ENCODE measurements at places on chromosomes 16 and 17.

DNA sequence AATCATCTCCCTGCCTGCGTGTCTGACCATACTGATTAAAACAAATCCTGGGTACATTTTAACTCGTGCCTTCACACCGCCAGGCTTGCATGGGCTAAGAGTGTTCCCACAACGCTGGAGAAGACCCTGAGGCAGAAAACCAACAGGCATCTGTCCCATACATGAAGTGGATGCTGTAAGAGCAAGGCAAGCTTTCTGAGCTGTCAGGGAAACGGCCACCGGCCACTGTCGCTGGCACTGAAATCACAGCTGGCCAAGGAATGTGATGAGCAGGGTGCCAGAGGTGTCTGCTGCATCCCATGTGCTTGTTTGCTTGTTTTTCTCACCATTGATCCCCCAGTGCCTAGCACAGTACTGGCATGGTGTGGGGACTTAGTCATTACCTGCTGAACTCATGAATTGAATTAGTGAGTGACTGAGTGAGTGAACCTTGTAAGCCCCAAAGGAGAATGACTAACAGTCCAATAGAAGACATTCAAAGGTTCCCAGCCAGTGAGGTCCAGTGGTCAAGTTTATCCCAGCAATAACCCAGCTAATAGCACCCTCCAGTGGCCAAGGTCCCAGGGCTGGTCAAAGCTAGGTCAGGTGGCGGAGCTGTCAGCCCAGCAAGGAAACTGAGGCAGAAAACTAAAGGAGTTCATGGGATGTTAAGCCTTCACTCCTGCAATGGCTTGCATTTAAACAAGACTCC lies 92.7 kb upstream of the CDH5 start:
- DNase-seq, result peak; percentile 61

GRCh38 chr16:30104492-30104891 lies 8.5 kb upstream of the YPEL3 start:
- no peak for DNase-seq

- no peak for DNase-seq
These were observed 2283.8 kb downstream of the TP53TG3F start for GRCh38 chr16:35743101-35743692.

- peak; percentile 28 for DNase-seq
These were observed 14.4 kb downstream of the FA2H start for GRCh38 chr16:74760007-74760767.

GRCh38 chr16:10226141-10226986 lies 44.1 kb upstream of the GRIN2A start:
- DNase-seq, result no peak

- no peak for DNase-seq
These were observed 101.4 kb downstream of the BANP start for GRCh38 chr16:88052661-88053060.

DNA sequence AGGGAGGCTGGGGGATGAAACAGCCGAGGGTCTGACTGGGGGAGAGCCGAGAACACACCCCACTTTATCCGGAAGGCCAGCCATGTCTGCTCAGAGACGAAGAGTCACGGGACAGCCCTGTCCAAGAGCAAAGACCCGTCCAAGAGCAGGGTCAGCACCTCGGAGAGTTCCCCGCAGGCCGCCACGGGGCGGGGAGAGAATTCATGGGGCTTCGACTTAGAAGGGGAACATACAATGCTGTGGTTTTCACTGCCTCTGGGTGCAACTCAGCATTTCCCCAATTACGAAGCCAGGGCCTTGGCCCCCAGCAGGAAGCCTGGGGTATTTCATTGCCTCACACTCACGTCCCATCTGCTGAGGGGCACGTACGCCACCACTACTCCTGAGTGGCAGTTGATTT lies 59.3 kb downstream of the JPH3 start:
- peak; percentile 41 for DNase-seq

- no peak for DNase-seq
These were observed 187.2 kb downstream of the CDK5R1 start for GRCh38 chr17:32673964-32674363.

DNA sequence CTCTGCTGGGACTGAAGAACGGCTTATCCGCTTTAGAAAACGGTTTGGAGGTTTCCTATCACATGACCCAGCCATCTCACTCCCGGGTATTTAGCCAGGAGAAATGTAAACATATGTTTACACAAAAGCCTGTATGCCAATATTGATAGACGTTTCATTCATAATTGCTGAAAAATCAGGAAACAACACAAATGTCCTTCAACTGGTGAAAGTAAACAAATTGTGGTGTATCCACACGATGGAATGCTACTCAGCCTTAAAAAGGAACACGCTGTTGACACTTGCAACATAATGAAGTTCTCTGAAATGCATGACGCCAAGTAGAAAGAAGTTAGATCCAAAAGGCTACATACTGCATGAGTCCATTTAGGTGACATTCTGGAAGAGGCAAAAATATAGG lies 157.6 kb downstream of the SLC39A11 start:
- DNase-seq, result no peak

DNA sequence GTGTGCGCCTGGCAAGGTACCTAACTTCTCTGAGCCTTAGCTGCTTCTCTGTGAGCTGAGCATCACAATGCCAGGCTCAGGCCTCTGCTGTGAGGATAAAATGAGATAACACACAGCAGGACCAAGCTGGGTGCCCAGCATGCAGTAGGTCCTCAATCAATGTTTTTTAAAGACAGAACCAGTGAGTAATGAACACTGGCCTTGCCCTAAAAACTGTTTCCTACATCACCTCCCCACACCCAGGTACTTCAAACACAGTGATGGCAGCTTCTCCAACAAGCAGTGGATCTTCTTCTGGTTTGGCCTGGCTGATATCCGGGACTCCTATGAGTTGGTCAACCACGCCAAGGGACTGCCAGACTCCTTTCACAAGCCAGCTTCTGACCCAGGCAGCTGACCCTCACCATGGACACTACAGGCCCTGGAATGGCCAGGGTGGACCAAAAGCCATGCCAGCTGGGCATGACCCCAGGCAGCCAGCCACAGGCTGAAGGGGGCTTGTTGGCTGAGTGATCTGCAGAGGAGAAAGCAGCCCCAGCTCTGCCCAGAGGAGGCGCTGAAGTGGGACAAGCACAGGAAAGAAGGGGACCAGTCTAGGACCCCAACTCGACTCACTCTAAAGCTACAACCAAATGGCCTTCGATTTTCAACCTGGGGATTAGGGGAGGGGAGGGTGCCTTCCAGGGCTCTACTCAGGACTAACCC lies 3.9 kb downstream of the NAGS start:
- no peak for DNase-seq

DNA sequence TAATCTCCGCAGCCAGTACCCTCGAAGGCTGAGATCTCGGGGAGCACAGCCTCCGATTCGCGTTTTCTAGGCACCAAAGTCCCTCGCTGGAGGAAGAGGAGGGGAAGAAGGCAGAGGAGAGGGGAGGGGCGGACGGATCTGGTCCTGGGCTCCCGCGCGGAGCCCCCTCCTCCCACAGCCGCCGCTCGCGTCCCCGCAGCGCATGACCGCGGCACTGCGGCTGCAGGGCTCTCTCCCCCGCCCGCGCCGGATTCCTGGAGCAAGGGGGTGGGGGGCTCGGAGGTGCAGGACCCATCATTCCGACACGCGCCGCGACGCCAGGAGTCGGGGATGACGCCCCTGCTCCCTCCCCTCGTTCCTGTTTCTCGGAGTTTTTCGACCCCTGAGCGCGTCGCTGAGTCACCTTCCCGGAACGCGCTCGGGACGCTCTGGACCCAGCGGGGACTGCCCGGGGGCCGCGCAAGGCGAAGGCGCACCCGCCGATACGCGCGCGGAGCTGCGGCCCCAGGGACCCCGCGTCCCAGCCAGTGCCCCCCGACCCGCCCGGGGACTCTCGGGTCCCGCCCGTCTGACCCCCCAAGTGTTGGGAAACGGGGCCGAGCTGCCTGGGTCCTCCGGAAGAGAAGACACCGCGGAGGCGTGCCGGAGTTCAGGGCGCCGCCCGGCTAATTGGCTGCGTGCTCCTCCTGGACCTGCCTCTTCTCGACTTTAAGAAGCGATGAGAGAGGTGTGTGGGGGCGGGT lies 1.4 kb upstream of the SPHK1 start:
- peak; percentile 86 for DNase-seq

- no peak for DNase-seq
These were observed 141.2 kb downstream of the WWOX start for GRCh38 chr16:78240459-78241222.

DNA sequence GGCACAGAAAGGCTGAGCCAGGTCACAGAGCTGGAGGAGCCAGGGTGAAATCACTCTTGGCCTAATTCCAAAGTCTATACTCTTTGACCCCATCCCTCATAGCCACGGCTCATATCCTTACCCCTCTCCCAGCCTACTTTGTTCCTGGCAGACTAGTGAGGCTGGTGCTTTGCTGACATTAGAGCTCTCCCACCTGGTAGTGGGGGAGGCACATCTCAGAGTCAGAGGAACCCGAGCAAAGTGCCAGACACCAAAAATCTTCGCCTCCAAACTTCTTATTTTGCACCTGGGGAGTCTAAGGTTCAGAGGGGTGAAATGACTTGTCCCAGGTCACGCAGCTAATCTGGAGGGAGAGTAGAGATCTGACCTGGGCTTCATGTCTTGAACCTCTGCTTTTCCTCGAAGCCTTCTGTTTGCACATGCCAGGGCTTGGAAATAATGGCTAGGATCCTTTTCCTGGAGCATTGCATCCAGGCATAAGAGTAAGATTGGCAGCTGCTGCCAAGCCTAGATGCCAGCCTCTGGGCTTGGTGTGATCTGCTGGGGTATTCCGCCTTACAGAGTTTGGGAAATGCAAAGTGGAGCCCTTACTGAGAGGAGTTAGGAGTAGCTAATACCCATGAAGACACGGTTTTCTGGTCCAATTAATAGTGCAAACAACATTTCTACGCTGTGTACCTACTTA lies 126.9 kb downstream of the SPACA3 start:
- DNase-seq, result no peak

GRCh38 chr16:720447-720989 lies 428 bp upstream of the ANTKMT start:
- peak; percentile 59 for DNase-seq

GRCh38 chr17:32323811-32324491 lies 18.0 kb downstream of the C17orf75 start:
- no peak for DNase-seq

DNA sequence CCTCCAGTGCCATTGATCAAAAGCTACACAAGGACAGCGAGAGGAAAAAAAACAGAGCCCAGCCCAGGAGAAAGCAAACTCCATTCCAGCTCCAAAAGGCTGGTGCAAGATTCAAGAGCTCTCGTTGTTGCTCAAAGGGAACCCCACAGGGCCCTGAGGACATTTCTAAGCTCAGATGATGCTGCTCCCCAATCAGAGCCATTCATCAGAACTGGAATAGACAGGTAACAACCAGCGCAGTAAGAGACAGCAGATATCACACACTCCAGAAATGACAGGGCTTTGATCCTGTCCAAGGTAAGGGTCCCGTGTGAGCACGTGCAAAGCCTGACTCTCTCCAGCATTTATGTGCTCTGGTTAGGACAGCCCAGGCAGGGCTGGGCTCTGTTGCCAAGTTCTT lies 20.1 kb downstream of the PMP22 start:
- no peak for DNase-seq

DNA sequence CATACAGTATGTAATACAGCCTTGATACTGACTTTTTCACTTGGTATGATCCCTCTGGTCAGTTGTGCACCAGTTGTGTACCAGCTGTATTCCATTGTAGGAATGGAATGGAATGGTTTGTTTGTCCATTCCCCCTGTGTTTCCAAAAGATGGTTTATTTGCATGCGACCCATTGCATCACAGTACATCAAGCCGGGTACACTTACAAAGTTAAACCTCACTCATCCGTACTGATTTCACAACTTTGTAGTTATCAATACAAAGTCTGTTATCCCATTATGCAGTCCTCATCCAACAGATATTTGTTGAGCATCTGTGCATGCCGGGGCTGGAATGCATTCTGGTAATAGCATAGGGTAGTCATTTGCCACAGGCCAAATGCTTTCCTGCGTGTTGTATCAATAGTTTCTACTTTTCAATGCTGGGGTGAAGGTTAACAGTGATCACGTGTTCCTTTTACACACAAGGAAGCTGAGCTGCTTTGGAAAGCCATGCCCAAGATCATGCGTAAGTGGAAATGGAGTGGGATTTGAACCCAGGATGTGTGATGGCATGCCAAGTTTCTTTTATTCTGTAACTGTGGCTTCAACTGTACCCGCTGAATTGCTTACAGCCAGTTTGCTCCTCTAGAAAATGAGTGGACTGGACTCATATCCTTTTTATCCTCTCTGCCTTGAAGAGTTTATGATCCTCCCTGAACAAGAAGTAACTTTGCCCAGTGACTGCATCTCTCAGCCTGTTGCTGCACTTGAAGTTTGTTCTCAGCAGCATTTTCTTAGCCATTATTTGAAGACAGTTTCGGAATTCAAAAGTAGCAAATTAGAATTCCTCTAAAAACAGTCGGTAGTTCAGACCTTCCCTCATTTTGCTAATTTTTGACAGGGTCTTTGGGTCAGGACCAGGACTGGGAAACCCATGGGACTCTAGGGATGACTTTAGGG lies 228.5 kb downstream of the CCDC182 start:
- no peak for DNase-seq

- no peak for DNase-seq
These were observed 83.7 kb downstream of the ABCA8 start for GRCh38 chr17:68871447-68871846.

- peak; percentile 55 for DNase-seq
These were observed 323.0 kb downstream of the CBLN1 start for GRCh38 chr16:48958681-48959080.

DNA sequence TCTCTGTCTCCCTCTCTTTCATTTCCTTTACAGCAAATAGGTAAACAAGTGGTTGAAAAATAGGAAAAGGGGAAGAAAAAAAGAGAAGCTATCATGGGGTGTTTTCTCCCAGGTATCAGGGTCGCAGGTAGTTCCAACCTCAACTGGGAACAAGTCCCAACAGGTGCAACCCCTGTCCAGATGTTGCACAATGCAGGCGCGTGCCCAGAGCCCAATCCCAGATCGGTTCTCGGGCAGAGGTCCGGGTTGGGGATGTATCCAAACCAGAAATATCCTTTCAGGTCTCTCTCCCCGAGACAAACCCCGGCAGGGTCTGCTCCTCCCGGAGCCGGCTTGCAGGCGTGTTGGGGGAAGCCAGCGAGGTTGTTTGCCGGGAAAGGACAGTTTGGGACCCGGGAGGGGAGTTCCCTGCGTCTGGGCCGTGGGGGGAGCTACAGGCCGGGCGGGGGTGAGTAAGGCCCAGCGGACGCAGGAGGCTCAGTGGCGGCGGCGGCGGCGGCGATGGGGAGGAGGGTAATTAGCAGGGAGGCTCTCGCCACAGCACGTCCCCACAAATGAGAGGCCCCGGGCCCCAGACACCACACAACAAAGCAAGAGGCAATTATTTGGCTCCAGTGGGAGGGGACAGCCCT lies 21.2 kb upstream of the SP6 start:
- DNase-seq, result no peak

GRCh38 chr16:21033704-21034103 lies 116.9 kb downstream of the DNAH3 start:
- DNase-seq, result no peak

GRCh38 chr16:58284469-58284868 lies 10.4 kb downstream of the PRSS54 start:
- DNase-seq, result no peak
